ENCODE measurements at places on chromosomes 2 and 18.

GRCh38 chr2:225932811-225933413 is 533.4 kb downstream of the NYAP2 start:
- no peak for DNase-seq

DNA sequence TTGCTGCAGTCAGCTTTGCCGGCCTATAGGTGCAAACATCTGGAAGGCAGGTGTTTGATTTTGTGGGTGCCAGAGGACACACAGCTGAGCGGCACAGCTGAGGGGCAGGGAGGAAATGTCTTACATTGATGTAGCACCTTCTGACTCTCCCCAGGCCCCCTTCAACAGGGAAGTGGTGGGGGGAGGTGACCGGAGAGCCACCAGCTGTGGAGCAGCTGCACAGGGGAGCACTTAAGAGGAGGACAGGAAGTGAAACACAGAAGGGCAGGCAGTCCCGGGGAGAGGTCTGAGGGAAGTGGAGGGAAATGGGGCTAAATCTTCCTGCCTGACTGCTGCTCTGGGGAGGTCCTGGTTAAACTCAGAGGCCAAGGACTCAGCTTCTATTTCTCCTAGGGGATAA is 409.1 kb downstream of the TNS1 start:
- no peak for DNase-seq

DNA sequence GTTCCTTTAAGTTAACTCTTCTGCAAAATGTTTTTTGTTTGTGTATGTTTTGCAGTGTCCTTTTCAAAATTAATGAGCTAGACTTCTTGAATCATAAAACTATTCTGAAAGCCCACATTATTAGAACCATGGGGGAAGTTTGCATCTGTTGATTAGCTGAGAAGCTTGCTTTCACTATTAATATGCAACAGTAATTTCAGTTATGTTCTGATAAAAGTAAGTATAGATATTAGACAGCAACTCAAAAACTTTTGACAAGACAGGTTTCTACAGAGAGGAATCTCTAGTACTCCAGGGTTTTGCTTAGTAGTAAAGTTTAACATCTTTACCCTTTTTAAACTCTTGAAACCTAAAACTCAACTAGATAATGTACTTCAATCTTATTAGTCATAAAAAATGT is 147.8 kb downstream of the UBE2E3 start:
- no peak for DNase-seq

GRCh38 chr2:125959047-125959446 is 696.9 kb upstream of the GYPC start:
- no peak for DNase-seq

DNA sequence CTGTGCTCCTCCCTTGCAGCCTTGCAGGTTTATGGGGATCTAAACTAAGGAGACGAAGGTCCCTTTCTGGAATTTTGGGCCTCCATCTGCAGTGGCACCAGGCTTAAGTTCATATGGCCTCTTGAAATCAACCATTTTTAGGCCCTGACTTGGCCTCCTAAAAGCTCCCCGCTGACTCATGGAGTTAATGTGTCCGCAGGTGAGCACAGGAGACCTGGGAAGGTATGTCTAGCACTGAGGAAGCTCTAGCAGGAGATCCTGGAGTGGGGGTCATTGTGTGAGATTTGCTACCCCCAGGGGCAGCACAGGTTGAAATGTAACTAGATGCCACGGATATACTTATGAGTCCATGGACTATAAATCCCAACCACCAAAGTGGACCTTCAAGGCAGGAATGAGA is 95.9 kb upstream of the CELF4 start:
- no peak for DNase-seq

DNA sequence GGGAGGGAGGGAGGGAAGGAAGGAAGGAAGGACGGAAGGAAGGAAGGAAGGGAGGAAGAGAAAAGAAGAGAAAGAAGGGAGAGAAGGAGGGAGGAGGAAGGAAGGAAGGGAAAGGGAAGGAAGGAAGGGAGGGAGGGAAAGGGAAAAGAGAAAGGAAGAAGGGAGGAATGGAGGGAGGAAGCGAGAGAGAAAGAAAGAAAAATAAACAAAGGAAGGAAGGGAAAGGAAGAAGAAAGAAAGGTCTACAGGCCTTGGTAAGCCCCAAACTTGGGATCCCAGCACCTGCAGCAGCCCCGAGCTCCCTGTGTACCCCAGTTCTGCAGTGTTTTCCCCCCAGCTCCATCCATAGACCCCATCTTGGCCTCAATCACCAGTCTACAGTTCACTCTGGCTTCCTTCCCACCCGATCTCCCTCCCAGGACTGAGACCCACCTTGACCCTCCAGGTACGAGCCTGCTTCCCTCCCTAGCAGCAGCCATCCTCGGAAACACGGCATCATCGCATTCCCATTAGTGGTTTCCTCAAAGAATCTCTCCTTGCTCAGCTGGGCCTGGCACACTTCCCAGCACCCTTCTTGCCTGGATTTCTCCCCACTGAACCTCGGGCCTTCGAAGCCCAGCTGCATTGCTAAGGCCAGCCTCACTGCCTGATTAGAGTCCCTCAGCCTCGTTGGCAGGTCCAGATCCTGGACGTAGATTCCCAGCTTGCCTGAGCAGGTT is 46.1 kb upstream of the SH3BP4 start:
- no peak for DNase-seq

DNA sequence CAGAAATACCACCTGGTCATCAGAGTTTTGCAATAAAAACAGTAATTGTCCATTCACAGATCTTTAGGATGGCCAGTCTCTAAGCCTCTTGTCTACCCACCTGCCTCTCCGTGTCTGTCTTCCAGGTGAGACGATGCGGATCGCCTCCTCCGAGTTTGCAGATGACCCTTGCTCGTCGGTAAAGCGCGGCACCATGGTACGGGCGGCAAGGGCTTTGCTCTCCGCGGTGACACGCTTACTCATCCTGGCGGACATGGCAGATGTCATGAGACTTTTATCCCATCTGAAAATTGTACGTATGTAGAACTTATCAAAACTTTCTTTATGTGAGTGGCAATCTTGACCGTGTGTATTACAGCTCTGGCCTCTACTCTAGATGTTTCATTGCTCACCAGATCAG is 345.0 kb downstream of the CTNNA2 start:
- DNase-seq, result no peak

GRCh38 chr2:121185571-121186074 is 99.4 kb downstream of the TFCP2L1 start:
- no peak for DNase-seq

- DNase-seq, result no peak
Observed at GRCh38 chr2:46187112-46187618, 110.0 kb upstream of the EPAS1 start.

- DNase-seq, result no peak
Observed at GRCh38 chr2:69601179-69601612, 42.3 kb downstream of the AAK1 start.

GRCh38 chr2:174026122-174026845 is 61.1 kb upstream of the SP3 start:
- DNase-seq, result no peak

DNA sequence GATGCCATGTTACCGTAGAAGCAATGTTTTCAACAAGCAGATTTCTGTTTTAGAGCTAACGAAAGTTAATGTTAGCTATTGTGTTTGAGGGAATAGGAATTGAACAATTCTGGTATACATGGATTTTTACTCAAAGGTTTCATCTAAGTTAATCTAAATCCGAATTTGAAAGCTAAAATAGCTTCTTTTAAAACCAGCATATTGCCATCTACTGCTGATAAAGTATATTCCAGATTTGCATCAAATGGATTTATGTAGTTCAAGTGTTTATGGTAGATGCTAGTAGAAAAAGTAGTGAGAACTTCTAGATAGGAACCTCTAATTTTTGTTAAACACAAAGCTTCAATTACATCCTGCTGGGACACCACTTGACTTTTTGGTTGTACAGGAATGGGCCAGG is 1569.5 kb upstream of the NXPH2 start:
- DNase-seq, result no peak

DNA sequence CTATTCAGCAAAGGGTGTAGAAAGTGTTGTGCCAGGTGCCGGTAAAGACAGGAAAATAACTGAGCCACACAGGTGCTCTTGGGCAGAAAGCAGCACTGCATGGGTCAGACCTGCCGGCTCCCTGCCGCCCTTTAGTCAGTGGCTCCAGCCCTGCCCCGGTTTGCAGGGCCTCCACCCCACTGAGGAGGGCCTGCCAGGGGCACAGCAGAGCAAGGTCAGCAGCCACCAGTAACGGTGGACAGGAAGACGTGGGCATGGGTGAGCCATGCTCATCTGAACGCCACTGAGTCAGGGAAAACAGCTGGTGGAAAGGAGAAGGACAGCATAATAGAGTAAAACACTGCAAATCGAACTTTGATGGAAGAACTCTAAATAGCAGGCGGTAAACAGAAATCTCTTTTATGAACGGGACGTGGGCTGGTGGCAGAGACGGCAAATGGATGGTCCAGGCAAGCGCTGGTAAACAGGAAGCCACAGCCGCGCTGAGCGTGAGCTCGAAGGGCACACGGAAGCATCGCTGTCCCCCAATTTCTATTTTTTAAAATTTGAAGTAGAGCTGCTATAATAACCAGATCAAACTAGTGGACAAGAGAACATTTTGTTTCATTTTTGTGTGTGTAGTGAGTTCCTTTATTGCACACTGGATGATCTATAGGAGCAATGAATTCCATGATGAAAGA is 141.8 kb upstream of the ALKAL2 start:
- DNase-seq, result no peak

DNA sequence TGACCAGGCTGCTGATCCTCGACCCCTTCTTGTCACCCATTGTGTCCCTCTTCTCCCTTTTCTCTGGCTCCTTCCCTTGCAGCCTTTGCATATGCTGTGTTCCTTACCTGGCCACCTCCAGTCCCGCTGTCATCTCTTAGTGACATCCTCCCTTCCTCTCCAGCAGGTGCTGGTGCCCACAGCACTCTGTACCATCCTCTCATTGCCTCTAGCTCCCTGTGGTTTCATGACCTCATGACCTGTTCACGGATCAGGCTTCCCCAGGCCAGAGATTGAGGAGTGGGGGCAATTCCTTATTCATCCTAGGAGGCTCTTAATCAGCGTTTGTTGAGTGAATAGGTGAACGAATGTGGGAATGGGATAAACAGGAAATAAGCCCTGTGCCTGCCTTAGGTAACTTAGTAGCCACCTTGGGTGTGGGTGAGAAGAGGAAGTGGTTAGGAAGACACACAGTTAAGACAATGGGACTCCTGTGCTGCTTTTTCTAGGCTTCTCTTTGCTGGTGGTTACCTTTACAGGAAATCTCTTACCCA is 35.5 kb downstream of the ITGA6 start:
- peak; percentile 15 for DNase-seq

DNA sequence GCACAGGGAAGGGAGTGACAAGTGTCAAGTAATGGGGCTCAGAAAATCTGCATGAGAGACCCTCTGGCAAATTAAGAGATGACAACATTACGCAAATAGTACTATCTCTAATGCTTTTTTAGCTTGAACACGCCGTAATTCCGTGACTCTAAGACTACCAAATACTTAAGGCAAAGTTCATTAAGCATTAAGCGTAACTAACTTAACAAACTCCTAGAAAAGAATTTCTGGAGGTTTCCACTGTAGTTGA is 1.2 kb downstream of the APOB start:
- no peak for DNase-seq

- DNase-seq, result no peak
Observed at GRCh38 chr2:111122631-111123421, 2.1 kb downstream of the BCL2L11 start.

DNA sequence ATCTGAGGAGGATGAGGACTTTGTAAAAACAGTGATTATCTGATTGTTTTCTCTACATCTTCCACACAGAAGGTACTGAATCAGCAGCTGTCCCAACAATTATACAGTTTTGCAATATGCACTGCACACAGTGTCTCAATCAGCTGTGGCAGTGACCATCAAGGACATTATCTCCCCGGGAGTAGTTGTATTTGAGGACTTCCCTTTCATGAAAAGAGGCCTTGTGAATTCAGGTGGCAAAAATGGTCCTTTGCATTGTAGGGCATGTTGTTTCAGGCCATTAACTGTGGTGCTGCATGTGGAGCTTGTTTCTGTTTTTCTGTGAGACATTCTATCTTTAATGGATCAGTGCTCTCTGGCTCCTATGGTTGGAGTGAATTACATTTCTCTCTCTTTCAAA is 779.4 kb upstream of the FSHR start:
- DNase-seq, result no peak

DNA sequence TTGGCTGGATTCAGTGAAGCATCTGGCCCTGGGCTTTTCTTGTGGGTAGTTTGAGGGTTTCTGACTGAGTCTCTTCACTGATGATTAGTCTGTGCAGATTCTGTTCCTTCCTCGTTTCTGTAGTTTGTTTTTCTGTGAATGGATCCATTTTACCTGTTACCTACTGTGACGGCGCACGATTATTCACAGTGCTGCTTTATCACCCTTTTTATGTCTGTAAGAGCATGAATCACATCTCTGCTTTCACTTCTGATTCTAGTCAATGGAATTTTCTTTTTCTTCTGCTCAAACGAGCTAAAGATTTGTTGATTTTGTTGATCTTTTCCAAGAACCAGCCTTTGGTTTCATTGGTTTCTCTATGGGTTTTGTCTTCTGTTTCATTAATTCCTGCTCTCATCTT is 60.8 kb downstream of the SLC66A2 start:
- DNase-seq, result no peak

DNA sequence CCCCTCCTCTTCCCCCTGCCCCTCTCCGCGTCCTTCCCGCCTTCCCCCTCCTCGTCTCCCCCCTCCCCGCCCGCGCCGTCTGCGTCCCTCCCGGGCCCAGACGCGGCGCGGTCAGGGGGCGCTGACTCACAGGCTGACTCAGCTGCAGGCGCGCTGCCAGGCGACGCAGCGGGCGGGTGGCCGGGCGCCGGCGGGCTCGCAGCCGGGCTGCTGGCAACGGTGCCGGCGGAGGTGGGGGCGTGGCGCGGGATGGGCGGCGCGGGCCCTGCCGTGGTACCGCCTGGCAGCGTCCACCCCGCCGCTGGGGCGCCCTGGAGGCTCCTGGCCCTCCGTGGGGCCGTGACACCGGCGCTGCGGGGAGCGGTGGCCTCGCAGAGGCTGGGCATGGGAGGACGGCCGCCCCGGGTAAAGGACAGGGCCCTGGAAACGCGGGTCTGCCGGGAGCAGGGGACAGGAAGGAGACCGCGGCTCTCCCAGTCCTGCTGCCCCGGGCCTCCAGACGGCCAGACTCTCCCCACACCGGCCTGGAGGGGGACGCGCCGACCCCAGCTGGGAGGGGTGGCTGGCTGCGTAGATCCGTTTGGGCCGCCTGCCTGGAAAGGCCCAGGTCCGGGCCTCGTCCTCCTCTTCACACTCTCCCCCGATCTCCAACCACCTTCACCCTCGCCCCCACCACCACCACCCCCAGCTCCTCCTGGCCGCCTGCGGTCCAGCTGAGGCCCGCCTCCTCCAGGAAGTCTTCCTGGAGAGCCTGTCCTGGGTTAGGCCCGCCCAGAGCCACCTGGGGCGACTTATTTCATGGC is 10.0 kb upstream of the PROC start:
- DNase-seq, result peak; percentile 78

- no peak for DNase-seq
Observed at GRCh38 chr2:159936471-159936870, 125.9 kb downstream of the PLA2R1 start.

GRCh38 chr2:221429741-221430491 is 142.2 kb downstream of the EPHA4 start:
- DNase-seq, result no peak

Measured in stimulated activated CD8-positive, alpha-beta memory T cell treated with anti-CD3 and anti-CD28 coated beads, Interleukin-4, amount 100 ng/mL, for 1 hour (primary cell).